ENCODE measurements at places on chromosomes 3 and 15.

GRCh38 chr3:138452436-138452835, 18.0 kb downstream of the ESYT3 start:
- no peak for DNase-seq

- DNase-seq = no peak
Observed at GRCh38 chr3:30082652-30083051, 523.7 kb upstream of the TGFBR2 start.

DNA sequence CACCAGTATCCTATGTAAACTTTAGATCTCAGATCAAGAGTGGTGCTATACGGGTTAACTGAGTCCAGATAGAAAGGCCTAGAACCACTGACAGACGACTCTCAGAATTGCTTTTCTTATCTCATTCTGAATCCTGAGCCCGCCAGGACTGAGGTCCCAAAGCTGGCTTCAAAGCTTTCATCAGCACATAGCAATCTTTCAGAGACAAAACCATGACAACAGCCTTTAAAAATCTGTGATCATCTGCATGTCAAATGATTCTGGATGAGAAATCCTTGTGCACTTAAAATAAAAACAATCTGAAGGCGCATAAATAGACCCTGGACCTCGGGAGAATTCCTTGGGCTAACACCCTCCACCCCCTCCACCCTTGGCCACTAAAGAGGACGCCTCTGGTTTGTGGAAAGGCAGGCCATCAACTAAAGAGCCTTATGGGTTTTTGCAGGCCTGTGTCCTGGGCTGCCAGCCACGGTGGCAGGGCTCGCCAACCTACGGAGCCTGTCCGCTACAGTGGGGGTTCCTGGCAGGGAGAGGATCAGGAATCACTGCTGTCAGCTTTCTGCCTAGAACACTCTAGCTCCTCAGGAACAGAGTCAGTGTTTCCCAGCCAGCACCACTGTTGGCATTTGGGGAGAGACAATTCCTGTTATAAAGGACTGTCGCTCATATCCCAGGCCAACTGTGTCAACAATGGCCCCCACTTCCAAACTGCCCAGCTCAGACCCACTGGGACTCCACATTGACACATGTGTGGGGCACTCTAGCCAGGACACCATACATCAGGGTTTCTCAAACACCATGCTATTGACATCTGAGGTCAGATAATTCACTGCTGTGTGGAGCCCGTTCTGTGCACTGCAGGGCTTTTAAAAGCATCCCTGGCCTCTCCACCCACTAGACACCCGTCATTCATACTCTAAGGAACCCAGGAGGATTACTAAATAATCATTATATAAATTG, 20.2 kb downstream of the TLE3 start:
- DNase-seq = peak; percentile 18

DNA sequence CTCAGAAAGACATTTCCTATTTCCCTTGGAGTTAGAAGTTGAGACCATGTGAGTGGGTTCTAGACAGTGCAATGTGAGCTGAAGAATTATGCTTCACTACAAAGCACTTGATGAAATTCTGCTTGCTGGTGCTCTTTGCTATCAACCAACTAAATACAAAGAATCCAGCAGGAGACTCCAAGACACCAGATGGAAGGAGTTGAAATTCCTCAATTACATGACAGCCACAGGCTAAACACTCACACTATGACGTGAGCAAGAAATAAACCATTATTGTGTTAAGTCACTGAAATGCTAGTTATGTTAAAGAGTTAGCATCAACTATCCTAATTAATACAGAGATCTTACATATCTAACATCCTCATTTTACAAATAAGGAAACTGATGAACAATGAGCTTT, 8.2 kb upstream of the MAP4 start:
- DNase-seq = no peak

DNA sequence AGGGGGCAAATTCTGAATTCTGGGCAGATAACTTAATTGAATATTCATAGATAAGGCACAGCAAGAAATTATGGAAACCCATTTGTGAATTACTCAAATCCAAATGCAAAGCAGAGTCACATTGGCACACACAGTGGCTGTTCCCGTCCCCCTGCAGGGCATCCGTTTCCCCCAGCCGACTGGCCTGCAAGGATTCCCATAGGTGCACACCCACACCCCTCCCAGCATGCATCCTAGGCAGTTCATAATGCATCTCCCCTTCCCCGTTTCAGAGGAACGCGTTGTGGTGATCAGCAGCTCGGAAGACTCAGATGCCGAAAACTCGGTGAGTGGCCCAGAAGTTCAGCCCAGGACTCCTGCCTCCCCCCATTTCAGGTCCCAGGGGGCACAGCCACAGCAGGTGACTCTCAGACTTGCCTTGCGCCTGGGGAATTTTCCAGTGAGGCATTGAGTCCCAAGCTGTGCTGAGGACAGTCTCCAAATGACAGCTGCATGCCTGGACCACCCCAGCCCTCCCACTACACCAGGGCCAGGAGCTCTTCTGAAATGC, 39.8 kb downstream of the PML start:
- no peak for DNase-seq

- no peak for DNase-seq
Observed at GRCh38 chr3:197417441-197417840, 119.0 kb upstream of the DLG1 start.

DNA sequence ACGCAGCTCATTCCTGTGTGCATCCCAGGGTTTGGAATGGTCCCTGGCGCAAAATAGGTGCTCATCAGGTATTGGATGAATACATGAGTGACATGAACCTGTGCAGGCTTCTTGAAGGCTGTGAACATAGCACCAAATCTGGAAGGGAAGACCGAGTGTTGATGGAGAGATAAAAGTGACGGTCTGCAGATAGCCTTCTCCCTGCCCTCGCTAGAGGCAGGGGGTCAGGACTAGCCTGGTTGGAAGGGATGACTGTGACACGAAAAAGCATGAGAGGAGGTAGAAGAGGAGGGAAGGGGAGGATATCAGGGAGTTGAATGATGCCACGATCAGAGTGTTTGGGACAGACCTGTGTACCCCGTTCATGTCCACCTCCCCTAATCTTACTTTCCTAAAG, 267.1 kb downstream of the XXYLT1 start:
- no peak for DNase-seq

DNA sequence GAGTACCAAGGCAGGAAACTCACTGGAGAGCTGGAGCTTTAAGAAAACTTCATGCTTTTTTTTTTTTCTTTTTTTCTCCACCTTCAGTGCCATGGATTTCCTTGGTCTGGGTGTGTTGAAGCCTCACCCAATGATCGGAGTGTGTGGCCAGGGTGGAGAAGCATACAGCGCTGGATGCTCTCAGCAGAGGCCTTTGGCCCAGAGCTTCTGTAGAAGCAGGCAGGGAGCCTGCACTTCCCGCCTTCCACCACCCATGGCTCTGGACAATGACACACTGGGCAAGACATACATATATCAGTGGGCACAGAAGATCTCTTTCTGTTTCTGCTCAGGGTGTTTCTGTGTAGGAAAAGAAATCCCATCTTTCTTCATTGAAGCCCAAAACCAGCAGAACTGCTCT, 55.8 kb upstream of the ACAD9 start:
- DNase-seq = no peak

DNA sequence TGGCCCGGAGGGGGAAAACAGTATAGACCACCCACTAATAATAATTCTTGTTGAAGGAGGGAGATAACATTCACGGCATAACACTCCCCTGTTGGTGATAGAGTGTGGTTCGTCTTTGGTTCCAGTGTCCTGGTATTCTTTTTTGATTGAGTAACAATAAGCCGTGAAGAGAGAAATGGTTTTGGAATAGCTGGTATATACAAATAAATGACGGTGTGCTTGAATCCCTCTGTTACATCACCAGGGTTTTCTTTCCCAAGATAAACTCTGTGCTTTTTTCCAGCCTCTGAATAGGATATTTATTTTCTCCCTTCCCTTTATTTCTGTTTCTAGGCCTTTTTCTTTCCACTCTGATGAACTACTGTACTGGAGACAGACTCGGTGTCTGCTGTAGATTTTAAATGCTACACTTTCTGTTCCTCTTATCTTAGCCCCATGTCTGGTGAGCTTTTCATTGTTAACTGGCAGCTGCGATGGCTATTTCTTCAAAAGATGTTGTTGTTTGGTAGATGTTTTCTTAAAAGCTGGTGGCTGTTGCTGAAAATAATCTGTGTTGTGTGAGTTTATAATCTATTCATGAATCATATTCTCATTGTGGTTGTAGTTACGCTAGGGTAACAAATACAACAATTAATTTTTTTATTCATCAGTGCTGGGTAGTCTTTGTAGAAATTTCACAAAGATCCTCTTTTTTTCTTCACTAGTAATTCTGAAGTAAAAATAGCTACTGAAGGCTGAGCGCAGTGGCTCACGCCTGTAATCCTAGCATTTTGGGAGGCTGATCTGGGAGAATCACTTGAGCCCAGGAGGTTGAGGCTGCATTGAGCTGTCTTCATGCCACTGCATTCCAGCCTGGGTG, 15.5 kb upstream of the SCAANT1 start:
- no peak for DNase-seq

DNA sequence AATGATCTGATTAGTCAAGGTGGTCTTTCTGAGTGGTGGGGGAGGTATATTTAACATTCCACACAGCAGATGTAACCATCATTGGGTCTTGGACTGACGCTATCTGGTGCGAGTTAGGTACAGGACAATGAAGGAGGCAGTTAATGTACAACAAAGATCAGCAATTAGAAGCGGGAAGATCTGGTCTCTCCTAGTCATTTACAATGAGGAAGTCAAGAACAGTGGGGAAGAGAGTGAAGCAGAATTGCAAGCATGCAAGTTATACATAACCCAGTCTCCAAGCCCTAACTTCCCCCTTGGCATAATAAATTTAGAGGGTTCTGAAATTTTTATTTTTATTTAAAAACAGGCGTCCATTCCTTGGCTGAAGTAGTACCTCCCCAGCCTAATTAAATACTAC, 14.1 kb downstream of the GPD1L start:
- DNase-seq = no peak

- no peak for DNase-seq
Observed at GRCh38 chr3:67415511-67415910, 238.9 kb downstream of the SUCLG2 start.

- no peak for DNase-seq
Observed at GRCh38 chr3:78049521-78049920, 1009.6 kb downstream of the ROBO2 start.

DNA sequence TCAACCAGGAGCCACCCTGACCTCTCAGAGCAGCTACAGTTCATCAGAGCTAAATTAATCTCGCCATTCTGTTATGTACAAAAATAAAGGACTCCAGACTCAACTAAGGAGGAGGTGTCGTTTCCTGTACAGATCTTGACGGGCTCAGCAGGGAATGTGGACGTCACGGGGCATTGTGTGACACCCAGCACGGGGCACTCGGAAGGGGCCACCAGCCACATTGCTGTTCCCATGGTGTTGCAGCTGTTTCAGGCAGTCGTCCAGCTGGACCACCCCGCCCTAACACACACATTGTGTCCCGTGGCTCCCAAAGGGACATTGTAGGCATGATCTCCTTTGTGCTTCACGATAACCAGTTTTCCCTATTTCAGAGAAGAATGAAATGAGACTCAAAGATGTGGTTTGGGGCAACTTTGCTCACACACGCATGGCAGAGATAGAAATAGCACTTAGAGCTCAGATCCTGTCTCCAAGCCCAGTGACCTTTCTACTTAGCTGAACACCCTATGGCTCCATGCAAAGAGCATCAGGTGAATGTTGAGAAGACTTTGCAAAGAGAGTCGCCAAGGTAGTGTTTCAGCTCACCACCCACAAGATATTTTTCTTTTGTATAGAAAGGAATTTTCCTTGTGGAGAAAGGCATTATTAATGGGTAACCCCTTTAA, 5.5 kb downstream of the SSUH2 start:
- no peak for DNase-seq

Data from nucleus accumbens (tissue), 56 donors.